ENCODE measurements at places on chromosomes 7 and 10. TPM values are rescaled to one million over a fixed set of nuclear protein-coding genes. Genes with fewer than 3 reads are reported as not detected.

Gene AP4M1
- 29.7 TPM for total RNA-seq

Gene TAS2R4
- not detected for total RNA-seq

GRCh38 chr7:3538041-3538440, 237.0 kb downstream of the SDK1 start:
- no peaks in the 10 kb centered on the region for H3K36me3 ChIP-seq
- H3K27ac ChIP-seq: no peak overlapping the region
- H3K4me1 ChIP-seq: no peaks in the 10 kb centered on the region
- no peak overlapping the region for H3K4me3 ChIP-seq
- DNase-seq: peak; percentile 88

DNA sequence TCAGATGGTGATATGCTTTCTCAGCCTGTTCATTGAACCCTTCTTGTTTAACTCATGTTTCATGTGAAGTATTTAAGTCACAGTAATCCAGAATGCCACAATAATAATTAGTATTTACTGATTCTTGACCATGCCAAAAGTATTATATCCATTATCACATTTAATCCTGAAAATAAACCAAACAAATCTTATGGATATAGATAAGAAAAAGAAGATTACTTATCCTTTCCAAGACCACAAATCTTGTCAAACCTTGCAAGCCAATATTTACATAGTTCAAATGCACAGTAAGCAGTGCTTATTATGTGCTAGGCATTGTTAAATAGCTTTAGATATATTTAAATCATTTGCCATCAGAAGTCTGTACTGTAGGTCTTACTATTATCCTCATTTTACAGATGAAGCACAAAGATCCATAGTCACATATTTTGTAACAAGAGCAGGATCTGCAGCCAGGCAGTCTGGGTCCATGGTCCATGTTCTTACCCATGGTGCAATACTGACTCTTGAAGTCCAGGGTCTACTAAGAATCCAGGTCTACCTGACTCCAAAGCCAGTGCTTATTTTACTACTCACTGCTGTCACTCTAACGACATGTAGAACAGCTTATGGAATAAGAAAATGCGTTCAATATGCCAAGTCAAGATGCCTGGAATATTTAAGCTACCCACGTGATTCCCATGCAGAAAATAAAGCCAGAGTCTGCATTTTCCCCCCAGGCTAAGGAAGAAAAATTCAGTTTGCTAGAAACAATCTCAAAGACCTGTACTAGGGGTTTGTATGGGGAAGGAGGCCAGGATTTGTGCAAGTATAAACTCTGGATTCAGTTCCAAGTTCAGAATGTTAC, 984.8 kb upstream of the LRRTM3 start:
- no peaks in the 10 kb centered on the region for H3K4me1 ChIP-seq
- no peaks in the 10 kb centered on the region for H3K27me3 ChIP-seq
- no peak for DNase-seq
- no peak overlapping the region for H3K4me3 ChIP-seq

- H3K36me3 ChIP-seq: no peaks in the 10 kb centered on the region
- H3K4me3 ChIP-seq: no peak overlapping the region
- peaks cover 31% of the 10 kb centered on the region for H3K4me1 ChIP-seq
- no peak for DNase-seq
- no peaks in the 10 kb centered on the region for H3K27me3 ChIP-seq
Observed at GRCh38 chr10:24259365-24260130, 50.6 kb downstream of the KIAA1217 start.

- no peak overlapping the region for H3K27ac ChIP-seq
- H3K4me3 ChIP-seq: no peak overlapping the region
- peaks cover 7% of the 10 kb centered on the region for H3K4me1 ChIP-seq
- H3K36me3 ChIP-seq: no peaks in the 10 kb centered on the region
Observed at GRCh38 chr10:59090817-59091622, 85.4 kb upstream of the PHYHIPL start.

Measured in esophagus muscularis mucosa (tissue), 4 donors.